ENCODE measurements at places on chromosomes 11 and 22. TPM values are rescaled to one million over a fixed set of nuclear protein-coding genes. Genes with fewer than 3 reads are reported as not detected.

MRGPRE gene
- not detected for polyA plus RNA-seq

OR6T1 gene
- polyA plus RNA-seq: not detected

GRAP2 gene
- 103 TPM for polyA plus RNA-seq

GRCh38 chr11:68293708-68294107 is 18.7 kb upstream of the LRP5 start:
- H3K27me3 ChIP-seq: no peaks in the 10 kb centered on the region
- H3K27ac ChIP-seq: no peak overlapping the region
- H3K36me3 ChIP-seq: no peaks in the 10 kb centered on the region
- no peaks in the 10 kb centered on the region for H3K4me1 ChIP-seq
- DNase-seq: no peak
- H3K4me3 ChIP-seq: no peak overlapping the region

DNA sequence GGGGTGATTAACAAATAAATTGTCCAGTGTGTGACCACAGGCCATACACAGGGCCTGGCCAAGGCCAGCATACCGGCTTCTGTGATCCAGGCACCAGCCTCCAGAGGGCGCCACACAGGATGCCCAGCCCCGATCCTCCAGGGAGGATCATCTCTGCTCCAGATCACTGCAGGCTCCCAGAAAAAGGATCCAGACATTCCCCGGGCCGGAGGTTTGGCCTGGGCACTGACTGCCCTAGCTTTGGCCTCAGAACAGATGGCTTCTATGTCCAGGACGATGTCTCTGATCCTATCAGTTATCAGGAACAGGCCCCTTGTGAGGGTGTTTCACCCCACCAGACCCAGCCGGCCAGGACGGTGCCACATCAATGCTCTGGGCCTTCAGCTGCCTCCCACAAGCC is 74.5 kb upstream of the LMO1 start:
- no peak for DNase-seq
- no peaks in the 10 kb centered on the region for H3K4me1 ChIP-seq
- H3K4me3 ChIP-seq: no peak overlapping the region
- H3K27ac ChIP-seq: no peak overlapping the region

OTOG gene
- not detected for polyA plus RNA-seq

GRCh38 chr22:22023581-22024137 is 41.1 kb upstream of the TOP3B start:
- H3K4me3 ChIP-seq: no peak overlapping the region
- H3K27me3 ChIP-seq: no peaks in the 10 kb centered on the region
- H3K36me3 ChIP-seq: no peaks in the 10 kb centered on the region
- H3K4me1 ChIP-seq: no peaks in the 10 kb centered on the region
- DNase-seq: no peak
- no peak overlapping the region for H3K27ac ChIP-seq

GRCh38 chr11:94837317-94837716 is 69.2 kb downstream of the AMOTL1 start:
- H3K4me1 ChIP-seq: no peaks in the 10 kb centered on the region
- no peak for DNase-seq
- H3K4me3 ChIP-seq: no peak overlapping the region
- H3K27ac ChIP-seq: no peak overlapping the region

DNA sequence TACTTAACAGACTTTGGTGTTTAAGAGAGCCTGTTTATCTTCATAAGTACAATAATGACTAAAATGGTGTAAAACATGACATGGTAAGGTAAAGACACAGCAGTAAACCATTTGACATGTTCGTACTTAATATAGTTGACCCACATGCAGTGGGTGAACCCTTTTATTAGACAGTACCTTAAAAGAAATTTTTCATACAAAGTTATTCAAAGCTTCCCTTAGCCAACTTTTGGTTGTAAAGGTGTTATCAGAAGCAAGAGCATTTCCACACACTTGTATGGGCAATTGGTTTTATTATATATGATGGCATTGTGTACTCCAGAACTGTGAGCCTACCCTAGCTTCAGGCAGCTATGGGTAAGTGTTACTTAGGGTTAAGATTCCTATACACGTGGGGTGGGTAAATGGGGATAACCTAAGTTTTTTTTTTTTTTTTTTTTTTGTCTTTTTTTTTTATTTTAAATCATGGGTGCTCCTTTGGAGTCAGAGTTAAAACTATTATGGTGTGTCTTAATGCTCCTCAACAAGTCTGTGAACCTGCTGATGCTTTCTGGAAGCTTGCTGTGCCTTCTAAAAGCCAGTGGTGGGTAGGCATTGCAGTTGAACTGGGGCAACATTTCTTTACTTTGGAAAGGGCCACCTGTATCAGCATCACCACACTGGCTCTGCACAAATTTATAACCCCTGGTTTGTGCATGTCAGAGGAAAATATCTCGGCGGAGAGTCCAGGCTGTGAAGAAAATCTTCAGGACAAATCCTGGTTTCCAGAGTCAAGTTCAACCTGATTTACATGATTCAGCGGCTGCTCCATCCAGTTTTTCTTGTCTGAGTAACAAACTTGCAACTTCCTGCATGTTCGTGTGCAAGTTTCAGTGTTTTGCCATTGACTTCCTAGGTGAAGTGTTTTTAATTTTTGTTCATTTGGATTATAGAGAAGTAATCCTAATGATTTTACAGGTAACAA is 3.3 kb downstream of the PCF11 start:
- H3K27ac ChIP-seq: peak overlapping the region; percentile 99
- peaks cover 36% of the 10 kb centered on the region for H3K4me1 ChIP-seq
- no peaks in the 10 kb centered on the region for H3K36me3 ChIP-seq
- H3K27me3 ChIP-seq: no peaks in the 10 kb centered on the region

Data from CD8-positive, alpha-beta memory T cell (primary cell).